Articular chondrocyte of knee joint (primary cell): ENCODE measurements at places on chromosomes 1 and 21. TPM values are rescaled to one million over a fixed set of nuclear protein-coding genes. Genes with fewer than 3 reads are reported as not detected.

Gene WARS2
- 24.4 and 28.2 TPM in 2 replicates for total RNA-seq

Gene CASQ2
- total RNA-seq, result not detected in 2 replicates

Gene FLG2
- total RNA-seq, result not detected in 2 replicates

Gene PCBP3
- 3.5 and 5.8 TPM in 2 replicates for total RNA-seq
